ENCODE measurements at places on chromosomes 7 and 10. TPM values are rescaled to one million over a fixed set of nuclear protein-coding genes. Genes with fewer than 3 reads are reported as not detected.
A peak's percentile ranks its signal among the peaks of the same experiment; 100 is the strongest.

CPEB3 gene
- 7.4 TPM for total RNA-seq

PDE6C gene
- total RNA-seq = not detected

DNA sequence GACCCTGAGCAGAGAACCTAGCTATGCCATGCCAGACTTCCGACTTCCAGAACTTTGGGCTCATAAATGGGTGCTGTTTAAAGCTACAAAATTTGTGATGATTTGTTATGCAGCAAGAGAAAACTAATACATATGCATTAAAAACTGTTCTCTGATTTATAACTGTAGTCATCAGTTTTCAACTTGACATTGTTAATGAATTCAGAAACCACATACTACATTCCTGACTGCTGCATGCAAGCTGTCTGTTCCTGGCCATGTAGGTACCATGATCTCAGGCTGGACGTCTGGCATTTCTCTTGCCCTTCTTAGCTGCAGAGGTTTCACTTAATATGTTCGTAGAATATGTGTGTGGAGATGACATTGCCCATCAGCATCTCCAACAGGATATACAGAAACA is 28.4 kb downstream of the MKX start:
- DNase-seq = no peak
- no peaks in the 10 kb centered on the region for H3K27me3 ChIP-seq
- no peak overlapping the region for H3K4me3 ChIP-seq
- H3K4me1 ChIP-seq = peaks cover 7% of the 10 kb centered on the region

DNA sequence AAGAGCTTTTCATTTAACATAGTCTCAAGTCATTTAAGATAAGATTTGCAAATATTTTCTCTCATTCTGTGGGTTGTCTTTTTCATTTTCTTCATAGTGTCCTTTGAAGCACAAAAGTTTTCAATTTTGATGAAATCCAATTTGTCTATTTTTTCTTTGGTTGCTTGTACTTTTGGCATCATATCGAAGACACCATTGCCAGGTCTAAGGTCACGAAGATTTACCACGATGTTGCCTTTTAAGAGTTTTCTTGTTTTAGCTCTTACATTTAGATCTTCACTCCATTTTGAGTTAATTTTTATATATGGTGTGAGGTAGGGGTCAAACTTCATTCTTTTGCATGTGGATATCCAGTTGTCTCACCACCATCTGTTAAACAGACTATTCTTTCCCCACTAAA is 34.7 kb downstream of the TMEM270 start:
- no peaks in the 10 kb centered on the region for H3K4me1 ChIP-seq
- H3K36me3 ChIP-seq = no peaks in the 10 kb centered on the region
- no peak overlapping the region for H3K4me3 ChIP-seq
- peak overlapping the region; percentile 93 for H3K27ac ChIP-seq
- no peaks in the 10 kb centered on the region for H3K27me3 ChIP-seq
- DNase-seq = no peak

DNA sequence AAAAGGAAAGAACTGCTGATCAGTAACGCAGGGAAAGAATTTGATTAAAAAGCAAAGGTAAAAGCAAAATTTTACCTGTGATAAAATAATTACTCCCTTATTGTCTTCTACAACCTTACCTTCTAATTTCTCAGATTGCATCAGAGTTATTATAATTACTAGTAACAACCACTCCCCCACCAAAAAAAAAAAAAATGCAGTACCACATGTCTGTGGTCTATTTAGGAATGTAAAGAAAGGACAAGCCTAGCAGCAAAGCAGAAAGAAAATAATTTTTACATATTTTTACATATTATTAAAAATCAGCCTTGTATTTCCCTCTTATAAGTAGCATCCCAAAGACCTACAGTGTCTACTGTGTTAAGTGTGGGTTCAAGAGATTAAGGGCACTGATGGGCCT is 430.4 kb downstream of the TFEC start:
- no peak for DNase-seq
- H3K36me3 ChIP-seq = no peaks in the 10 kb centered on the region
- H3K27ac ChIP-seq = no peak overlapping the region
- H3K4me1 ChIP-seq = no peaks in the 10 kb centered on the region
- H3K27me3 ChIP-seq = no peaks in the 10 kb centered on the region
- no peak overlapping the region for H3K4me3 ChIP-seq

- no peak overlapping the region for H3K4me3 ChIP-seq
- peaks cover 7% of the 10 kb centered on the region for H3K4me1 ChIP-seq
- peak overlapping the region; percentile 88 for H3K27ac ChIP-seq
- no peaks in the 10 kb centered on the region for H3K36me3 ChIP-seq
- no peak for DNase-seq
Measured at GRCh38 chr10:95880704-95881103, 27.1 kb upstream of the CC2D2B start.

Data from aorta (tissue), 5 donors.